Fibroblast of skin of left quadriceps (primary cell): ENCODE measurements at places on chromosomes 16 and 17.

DNA sequence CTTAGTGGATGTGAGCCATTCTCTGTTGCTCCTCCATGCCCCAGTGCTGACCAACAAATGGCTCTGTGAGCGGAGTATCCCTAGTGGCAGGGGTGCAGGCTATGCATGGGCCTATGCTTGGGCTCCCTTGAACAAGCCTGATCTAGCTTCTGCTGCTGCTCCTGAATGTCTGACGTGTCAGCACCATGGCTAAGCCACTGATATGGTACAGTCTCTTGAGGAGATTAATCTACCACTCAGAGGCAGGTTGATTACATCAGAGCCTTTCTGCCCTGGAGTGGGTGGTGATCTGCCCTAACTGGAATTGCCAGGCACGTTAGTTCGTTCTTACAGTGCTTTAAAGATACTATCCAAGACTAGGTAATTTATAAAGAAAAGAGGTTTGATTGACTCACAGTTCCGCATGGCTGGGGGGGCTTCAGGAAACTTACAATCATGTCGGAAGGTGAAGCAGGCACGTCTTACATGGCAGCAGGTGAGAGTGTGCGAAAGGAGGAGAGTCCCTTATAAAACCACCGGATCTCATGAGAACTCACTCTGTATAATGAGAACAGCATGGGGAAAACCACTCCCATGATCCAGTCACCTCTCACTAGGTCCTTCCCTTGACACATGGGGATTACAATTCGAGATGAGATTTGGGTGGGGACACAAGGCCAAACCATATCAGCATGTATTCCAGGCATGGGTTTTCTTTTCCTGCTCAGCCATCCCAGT is 41.5 kb upstream of the B4GALNT2 start:
- DNase-seq: no peak

DNA sequence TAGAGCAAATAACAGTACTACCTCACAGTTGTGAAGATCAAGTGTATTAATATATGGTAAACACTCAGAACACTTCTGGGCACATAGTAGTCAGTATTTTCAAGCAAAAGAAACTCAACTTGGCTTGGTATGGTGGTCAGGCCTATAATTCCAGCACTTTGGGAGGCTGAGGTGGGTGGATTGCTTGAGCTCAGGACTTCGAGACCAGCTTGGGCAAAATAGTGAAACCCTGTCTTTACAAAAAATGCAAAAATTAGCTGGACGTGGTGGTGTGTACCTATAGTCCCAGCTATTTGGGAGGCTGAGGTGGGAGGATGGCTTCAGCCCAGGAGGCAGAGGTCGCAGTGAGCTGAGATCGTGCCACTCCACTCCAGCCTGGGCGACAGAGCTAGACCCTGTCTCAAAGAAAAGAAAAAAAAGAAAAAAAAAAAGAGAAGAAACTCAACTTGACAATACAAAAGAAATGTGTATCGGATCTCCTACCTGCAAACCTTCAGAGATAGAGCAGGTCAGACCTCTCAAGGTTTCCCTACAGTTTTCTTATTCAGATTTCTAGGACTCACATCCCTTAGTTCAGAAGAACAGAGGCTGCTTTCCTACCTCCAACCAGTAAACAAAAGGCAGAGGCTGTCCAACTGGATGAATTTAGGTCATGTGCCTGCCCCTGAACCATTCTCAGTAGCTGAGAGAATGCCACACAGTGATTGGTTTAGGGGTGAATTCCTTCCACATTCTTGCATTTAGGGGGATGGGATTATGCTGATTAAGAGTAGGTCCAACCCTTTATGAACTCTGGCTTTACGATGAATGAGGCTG is 1.7 kb upstream of the KPNA2 start:
- DNase-seq: peak; percentile 51

- DNase-seq: no peak
Measured at GRCh38 chr16:66032841-66033240, 333.6 kb upstream of the CDH5 start.

GRCh38 chr16:55176901-55177300 is 147.1 kb upstream of the IRX6 start:
- no peak for DNase-seq

- no peak for DNase-seq
Measured at GRCh38 chr17:74739227-74739831, 2.3 kb downstream of the RAB37 start.

GRCh38 chr17:31390748-31391495 is 553 bp upstream of the RAB11FIP4 start:
- no peak for DNase-seq

DNA sequence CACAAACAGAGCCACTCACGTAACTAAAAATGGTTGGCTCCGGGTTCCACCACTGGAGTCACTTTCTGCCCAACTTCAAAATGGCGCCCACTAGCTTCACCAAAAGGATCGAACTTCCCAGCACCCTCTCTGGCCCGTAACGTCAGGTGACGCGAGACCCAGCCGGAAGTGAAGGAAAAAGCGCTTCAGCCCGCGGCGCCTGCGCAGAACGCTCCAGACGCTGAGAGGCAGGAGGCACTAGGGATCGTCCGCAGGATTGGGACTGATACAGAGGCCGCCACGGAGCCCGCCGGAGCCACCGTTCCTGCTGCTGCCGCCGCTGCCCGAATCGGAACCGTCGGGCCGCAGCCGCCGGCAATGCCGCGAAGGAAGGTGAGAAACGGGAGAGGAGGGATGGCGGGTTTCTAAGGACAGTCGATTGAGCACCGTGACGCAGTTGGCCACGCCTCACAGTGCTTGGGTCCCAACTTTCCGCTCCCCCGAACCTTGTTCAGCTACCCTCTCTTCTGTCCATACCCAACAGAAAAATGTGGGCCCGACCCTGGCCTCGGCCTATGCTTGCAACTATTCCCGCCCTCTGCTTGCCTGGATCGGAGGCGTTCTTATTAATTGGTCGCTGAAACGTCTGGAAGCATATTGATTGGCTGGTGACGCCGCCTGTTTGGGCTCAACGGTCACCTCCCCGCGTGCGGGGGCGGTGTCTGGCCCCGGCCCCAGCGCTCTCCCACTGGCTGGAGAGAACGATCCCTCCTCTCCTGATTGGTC is at the start of gene KAT7:
TSS of gene KAT7 (plus strand) at position 204 of the 765 bp plus-strand sequence. CDS start at position 358, 154 bp downstream.
- peak; percentile 99 for DNase-seq

DNA sequence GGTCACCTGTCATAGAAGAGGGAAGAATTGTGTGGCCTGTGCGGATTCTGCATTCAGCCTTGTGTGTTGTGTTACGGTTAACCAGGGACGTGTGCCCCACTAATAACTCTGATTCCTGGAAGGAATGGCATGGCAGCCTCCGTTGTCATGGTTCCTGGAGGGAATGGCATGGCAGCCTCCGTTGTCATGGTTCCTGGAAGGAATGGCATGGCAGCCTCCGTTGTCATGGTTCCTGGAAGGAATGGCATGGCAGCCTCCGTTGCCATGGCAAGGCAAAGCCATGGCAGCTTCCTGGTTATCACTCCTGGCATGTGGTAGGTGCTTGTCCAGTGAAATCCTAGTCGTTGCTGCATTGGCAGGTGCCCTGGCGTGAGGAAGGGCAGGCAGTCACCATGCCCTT is 8.9 kb downstream of the SPG7 start:
- DNase-seq: no peak

DNA sequence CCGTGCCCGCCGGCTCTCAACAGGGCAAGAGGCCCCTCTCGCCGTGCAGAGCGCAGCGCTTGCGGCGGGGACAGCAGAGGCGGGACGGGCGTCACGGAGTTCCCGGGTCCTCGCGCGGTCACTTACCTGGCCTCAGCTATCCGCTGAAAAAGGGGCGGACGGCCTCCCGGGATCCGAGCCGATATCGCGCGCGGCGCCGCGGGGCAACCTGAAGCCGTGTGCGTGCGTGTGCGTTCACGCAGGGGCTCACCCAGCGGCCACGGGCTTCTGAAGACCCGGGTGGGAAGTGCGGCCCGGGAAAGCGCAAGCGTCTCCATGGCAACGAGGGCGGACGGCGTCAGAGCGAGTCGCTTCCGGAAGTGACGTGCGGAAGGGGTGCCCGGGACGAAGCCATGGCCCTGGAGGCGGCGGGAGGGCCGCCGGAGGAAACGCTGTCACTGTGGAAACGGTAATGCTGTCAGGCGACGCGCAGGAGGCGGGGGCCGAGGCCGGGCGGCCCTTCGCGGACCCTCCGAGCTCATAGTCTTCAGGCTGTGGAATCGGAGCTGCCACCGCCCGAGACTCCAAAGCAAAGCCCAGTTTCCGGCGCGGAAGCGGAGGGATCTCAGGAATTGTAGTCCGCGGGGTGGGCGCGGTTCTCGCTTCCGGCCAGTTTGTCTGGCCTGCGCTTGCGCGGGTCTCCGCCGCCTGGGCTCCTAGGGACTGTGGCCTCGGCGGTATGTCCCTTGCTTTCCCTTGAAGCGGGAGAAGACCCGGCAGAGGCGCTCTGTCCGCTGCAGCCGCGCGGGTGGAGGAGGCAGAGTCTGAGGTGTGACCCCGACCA is at the start of gene ENDOV:
TSS of gene ENDOV (plus strand) at position 365 of the 823 bp plus-strand sequence. CDS start at position 393, 28 bp downstream.
- peak; percentile 85 for DNase-seq

GRCh38 chr16:4288148-4288921 is 15.5 kb upstream of the TFAP4 start:
- DNase-seq: no peak

DNA sequence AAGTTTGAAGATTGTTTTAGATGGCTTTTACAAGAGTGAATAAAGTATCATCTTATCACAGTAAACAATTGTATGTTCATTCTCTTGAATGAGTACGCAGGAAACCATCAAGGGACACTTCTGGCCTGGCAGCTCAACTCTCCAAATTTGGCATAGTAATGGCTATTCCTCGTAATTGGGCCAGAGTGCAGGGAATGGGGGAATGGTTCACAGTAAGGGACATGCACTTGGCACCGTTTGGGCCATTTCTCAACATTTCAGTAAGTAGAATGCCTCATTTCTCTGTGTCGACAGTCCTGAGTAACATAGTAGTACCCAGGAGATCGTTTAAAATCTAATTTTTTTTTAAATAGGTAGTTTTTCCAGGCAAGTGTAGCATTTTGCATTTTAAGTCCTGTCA is 309.6 kb downstream of the KCNJ2 start:
- DNase-seq: no peak

- DNase-seq: no peak
Measured at GRCh38 chr17:18368946-18369345, 5.6 kb upstream of the SHMT1 start.

DNA sequence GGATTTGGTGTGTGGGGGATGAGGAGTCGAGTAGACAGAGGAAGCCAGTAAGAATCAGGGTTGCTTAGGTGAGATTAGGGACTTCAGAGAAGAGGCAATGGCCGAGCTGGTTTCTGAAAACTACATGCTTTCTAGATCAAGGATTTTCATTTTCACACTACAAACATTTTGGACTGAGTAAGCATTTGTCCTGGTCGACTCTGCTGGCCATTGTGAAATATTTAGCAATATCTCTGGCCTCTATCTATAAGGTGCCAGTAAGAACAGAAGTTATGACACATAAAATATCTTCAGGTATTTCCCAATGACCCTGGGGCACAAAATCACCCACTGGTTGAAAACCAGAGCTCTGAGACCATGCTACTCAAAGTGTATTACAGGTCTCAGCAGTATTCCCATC is 1275.1 kb upstream of the CDH8 start:
- DNase-seq: no peak

GRCh38 chr16:9480503-9480902 is 389.1 kb downstream of the HAPSTR1 start:
- DNase-seq: no peak

DNA sequence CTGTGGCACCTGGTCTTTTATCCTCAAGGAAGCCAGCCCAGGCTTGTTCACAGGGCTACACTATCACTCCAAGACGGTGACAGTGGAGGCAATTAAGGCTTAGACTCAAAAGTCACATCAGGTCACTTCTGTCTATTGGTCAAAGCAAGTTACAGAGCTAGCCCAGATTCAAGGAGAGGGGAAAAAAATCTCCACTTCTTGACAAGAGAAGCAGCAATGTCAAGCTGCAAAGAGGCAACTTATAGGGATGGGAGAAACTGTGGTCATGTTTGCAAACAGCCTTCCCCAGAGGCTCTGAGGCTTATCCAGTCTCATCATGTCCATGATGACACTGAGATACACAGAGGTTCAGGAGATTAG is 31.6 kb downstream of the SERPINF1 start:
- DNase-seq: no peak

GRCh38 chr17:62719586-62719985 is 88.5 kb downstream of the MARCHF10 start:
- no peak for DNase-seq

GRCh38 chr17:35359398-35359797 is 14.0 kb downstream of the SLFN11 start:
- DNase-seq: no peak

DNA sequence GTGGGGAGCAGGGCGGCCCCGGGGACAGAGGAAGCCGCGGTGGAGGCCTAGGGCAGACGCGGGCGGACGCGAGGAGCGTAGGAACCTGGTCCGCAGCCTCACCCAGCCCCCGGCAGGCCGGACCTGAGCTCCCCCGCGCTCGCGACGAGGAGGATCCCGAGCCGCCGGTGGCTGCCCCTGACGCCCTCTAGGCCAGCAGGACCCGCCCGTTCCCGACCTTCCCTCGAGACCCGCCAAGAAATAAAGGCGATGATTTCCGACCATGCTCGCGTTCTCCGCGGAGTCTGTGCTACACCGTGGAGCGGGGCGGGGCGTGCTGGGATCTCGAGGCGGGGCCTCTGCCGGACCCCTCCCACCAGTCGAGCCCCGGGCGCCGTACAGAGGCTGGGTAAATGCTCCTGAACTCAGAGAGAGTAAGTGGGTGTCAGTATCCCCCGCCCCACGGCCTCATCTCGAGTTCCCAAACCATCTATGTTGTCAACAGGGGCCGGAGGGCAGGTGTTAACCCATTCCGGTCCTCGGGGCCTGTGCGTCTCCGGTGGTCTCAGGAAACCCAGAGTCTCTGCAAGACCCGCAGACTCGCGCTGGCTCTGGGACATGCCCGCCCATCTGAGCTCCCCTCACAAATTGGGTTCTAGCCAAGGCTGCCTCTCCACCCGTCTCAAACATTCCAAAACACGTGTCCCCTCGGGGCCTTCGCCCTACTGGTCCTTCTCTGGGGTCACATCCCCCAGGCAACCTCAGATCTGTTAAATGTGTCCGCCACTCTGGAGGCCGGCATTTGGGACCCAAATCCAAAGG is 13.7 kb downstream of the SYCE1L start:
- no peak for DNase-seq

- DNase-seq: no peak
Measured at GRCh38 chr17:57587193-57587969, 157.7 kb downstream of the CCDC182 start.

GRCh38 chr16:85508388-85508787 is 104.7 kb upstream of the GSE1 start:
- no peak for DNase-seq

GRCh38 chr16:67202426-67202825 is 3.5 kb downstream of the ELMO3 start:
- DNase-seq: no peak

DNA sequence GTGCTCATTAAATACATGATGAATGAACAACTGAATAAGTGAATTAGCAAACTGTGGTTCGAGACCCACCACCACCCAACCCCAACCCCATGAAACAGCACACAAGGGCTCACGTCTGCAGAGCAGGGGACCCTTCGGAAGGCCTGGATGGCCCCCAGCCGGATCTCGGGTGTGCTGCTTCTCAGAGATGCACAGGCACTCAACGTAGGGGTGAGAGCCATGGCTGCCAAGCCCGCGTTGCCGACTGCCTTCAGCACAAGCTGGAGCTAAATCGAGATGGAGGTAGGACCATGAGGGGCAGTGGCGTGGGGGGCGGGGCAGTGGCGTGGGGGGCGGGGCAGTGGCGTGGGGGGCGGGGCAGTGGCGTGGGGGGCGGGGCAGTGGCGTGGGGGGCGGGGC is 93.2 kb downstream of the LITAF start:
- DNase-seq: no peak

- no peak for DNase-seq
Measured at GRCh38 chr17:79954281-79955166, 81.1 kb downstream of the TBC1D16 start.
